ENCODE measurements at places on chromosomes 16 and 17.

- no peak for DNase-seq
Observed at GRCh38 chr16:73434621-73435020, 386.7 kb upstream of the ZFHX3 start.

DNA sequence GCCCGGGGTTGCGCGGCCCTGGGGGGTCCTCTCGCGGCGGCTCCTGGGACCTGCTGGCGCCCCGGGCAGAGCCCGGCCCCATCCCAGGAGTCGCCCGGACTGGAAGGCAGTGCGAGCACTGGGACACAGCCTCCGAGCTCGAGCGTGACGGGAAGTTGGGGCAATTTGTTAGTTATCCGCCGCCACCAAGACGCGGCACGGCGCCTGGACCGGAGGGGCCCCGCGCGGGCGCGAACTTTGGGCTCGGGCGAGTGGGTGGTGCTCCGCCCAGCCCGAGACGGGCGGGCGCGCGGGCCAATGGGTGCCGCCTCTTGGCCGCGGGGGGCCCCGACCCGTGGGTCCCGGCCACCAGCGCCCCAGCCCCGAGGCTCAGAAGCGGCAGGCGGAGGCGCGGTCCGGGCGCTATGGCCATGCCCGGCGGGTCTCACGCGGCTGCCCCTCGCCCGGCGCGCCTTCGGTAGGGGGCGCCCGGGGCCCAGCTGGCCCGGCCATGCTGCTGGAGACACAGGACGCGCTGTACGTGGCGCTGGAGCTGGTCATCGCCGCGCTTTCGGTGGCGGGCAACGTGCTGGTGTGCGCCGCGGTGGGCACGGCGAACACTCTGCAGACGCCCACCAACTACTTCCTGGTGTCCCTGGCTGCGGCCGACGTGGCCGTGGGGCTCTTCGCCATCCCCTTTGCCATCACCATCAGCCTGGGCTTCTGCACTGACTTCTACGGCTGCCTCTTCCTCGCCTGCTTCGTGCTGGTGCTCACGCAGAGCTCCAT lies at the start of gene ADORA2B:
TSS of gene ADORA2B (plus strand) at position 372 of the 768 bp plus-strand sequence. CDS start at position 491, 119 bp downstream.
- DNase-seq = peak; percentile 38

- DNase-seq = no peak
Observed at GRCh38 chr16:19639986-19640421, 78.0 kb downstream of the KNOP1 start.

DNA sequence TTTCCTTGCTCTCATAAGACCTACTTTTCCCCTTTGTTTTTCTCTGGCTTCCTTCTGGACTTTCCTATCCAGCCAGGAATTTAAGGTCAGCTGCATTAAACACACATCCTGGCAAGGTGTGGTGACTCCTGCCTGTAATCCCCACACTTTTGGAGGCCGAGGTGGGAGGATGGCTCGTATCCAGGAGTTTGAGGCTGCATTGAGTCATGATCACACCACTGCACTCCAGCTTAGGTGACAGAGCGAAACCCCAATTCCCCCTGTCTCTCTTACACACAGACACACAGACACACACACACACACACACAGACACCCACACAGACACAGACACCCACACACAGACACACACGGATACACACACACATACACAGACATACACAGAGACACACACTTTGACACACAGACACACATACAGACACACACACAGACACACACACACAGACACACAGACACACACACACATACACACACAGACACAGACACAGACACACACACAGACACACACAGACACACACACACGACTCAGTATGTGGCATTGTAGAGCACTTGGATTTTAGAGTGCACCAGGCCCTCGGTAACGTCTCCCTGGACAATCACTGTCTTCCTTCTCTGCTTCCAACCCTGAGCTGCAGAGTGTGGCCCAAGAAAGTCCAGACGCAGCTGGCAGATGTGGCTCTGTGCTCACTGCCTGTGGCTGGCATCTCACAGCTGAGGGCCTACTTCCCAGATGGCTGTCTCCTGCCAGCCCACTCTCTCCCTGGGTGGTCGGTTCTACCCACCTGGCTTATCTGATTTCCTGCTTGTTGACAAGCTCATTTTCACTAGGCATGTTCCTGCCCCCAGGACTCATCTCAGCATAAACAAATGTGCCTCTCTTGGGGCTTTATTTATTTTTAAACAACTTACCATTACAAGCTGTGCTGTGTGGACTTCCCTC lies 39.0 kb downstream of the NLRP1 start:
- no peak for DNase-seq

DNA sequence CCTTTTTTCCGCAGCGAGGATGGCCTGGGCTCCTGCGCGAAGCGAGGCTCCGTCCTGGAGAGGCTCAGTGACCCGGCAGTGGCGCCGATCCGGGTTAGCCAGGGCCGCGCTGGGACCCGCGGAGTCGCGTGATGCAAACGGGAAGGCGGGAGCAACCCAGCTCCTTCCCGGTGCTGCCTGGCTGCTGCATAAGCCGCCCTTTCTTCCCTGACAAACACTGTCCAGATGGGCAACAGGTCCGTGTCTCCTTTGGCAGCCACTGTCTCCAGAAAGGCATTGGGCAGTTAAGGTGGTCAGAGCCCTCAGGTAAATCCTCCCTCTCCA lies 21.8 kb upstream of the ZNHIT3 start:
- DNase-seq = no peak

All from B cell (primary cell).